ENCODE measurements at places on chromosomes 16 and 17. TPM values are rescaled to one million over a fixed set of nuclear protein-coding genes. Genes with fewer than 3 reads are reported as not detected.

The TAT gene
- not detected for total RNA-seq

The PPP1R27 gene
- total RNA-seq, result not detected

The RRAD gene
- total RNA-seq, result 0.22 TPM

The SMIM22 gene
- not detected for total RNA-seq

The KRTAP3-2 gene
- total RNA-seq, result not detected

The ZDHHC1 gene
- total RNA-seq, result 4.2 TPM

The CSH1 gene
- total RNA-seq, result not detected

The KCTD13 gene
- 2.6 TPM for total RNA-seq

The HIGD1B gene
- not detected for total RNA-seq

The MYL11 gene
- total RNA-seq, result not detected

The GNGT2 gene
- total RNA-seq, result 1.6 TPM

The ENPP7 gene
- total RNA-seq, result not detected

The PHOSPHO1 gene
- total RNA-seq, result 0.09 TPM

The WFDC1 gene
- total RNA-seq, result not detected

The STH gene
- not detected for total RNA-seq

The PMP22 gene
- 20.2 TPM for total RNA-seq

The TPSD1 gene
- total RNA-seq, result not detected

The ALG1 gene
- 24.3 TPM for total RNA-seq

The SEPTIN12 gene
- not detected for total RNA-seq

The MEOX1 gene
- under 0.01 TPM for total RNA-seq

The P2RX1 gene
- not detected for total RNA-seq

The SEPTIN1 gene
- total RNA-seq, result not detected

The CCDC200 gene
- not detected for total RNA-seq

The C17orf107 gene
- 1.1 TPM for total RNA-seq

The RCVRN gene
- not detected for total RNA-seq

The TMIGD1 gene
- not detected for total RNA-seq

The KRTAP9-4 gene
- not detected for total RNA-seq

The TSPOAP1 gene
- 0.09 TPM for total RNA-seq

The TBC1D3E gene
- not detected for total RNA-seq

The GDPD1 gene
- total RNA-seq, result 1.4 TPM

The CBFA2T3 gene
- under 0.01 TPM for total RNA-seq

The C16orf96 gene
- not detected for total RNA-seq

The BRIP1 gene
- 1.9 TPM for total RNA-seq

The MMP28 gene
- total RNA-seq, result 0.33 TPM
